ENCODE measurements at places on chromosomes 5 and 9.

- H3K4me1 ChIP-seq: peaks cover 13% of the 10 kb centered on the region
- peak overlapping the region; percentile 52 for H3K27ac ChIP-seq
- no peak for DNase-seq
- no peaks in the 10 kb centered on the region for H3K27me3 ChIP-seq
- H3K4me3 ChIP-seq: no peak overlapping the region
These were observed 21.9 kb downstream of the ZDHHC21 start for GRCh38 chr9:14671377-14671776.

- no peak for DNase-seq
- H3K36me3 ChIP-seq: no peaks in the 10 kb centered on the region
- H3K4me1 ChIP-seq: no peaks in the 10 kb centered on the region
- peaks cover 19% of the 10 kb centered on the region for H3K27me3 ChIP-seq
- H3K4me3 ChIP-seq: no peak overlapping the region
- H3K27ac ChIP-seq: no peak overlapping the region
These were observed 73.4 kb downstream of the FBXO38 start for GRCh38 chr5:148457183-148457620.

- no peak overlapping the region for H3K27ac ChIP-seq
- no peaks in the 10 kb centered on the region for H3K27me3 ChIP-seq
- DNase-seq: no peak
- peaks cover 7% of the 10 kb centered on the region for H3K36me3 ChIP-seq
- peaks cover 2% of the 10 kb centered on the region for H3K4me1 ChIP-seq
- no peak overlapping the region for H3K4me3 ChIP-seq
These were observed 7.8 kb upstream of the TPM2 start for GRCh38 chr9:35697486-35697885.

GRCh38 chr9:129990269-129991010 is 52.5 kb downstream of the FNBP1 start:
- DNase-seq: no peak
- H3K4me1 ChIP-seq: peaks cover 72% of the 10 kb centered on the region
- H3K27me3 ChIP-seq: no peaks in the 10 kb centered on the region
- H3K27ac ChIP-seq: peak overlapping the region; percentile 89

DNA sequence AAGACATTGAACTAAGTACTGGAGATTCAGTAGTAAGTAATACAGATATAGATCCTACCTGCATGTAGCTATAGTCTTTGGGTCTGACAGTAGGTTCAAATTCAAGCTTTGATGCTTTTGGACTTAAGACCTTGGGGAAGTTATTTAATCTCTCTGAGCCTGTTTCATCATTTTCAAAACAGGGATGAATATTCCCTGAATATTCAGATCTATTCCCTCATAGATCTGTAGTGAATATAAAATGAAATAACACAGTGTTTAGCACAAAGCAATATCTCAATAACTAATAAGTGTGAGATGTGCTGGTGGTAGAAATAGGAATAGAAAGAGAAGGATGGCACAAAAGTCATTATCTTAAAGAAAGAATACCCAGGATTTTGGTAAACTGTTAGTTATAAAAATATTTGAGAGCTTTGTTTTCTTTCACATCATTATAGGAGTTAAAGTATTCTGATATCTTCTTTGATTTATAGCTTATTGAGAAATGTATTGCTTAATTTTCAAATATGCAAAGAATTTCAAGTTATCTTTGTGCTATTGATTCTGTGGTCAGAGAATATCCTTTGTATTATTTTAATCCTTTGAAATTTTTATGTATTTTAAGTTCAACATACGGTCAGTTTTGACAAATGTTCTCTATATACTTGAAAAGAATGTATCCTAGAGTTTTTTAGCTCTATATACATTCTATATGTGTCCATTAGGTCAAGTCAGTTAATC is 11.4 kb upstream of the RANBP3L start:
- no peak overlapping the region for H3K4me3 ChIP-seq
- H3K27ac ChIP-seq: no peak overlapping the region
- H3K27me3 ChIP-seq: peaks cover 53% of the 10 kb centered on the region
- DNase-seq: no peak
- no peaks in the 10 kb centered on the region for H3K36me3 ChIP-seq

- no peak overlapping the region for H3K4me3 ChIP-seq
- no peak overlapping the region for H3K27ac ChIP-seq
- no peak for DNase-seq
- H3K27me3 ChIP-seq: no peaks in the 10 kb centered on the region
- no peaks in the 10 kb centered on the region for H3K36me3 ChIP-seq
- no peaks in the 10 kb centered on the region for H3K4me1 ChIP-seq
These were observed 92.8 kb upstream of the VCAN start for GRCh38 chr5:83378624-83379289.

DNA sequence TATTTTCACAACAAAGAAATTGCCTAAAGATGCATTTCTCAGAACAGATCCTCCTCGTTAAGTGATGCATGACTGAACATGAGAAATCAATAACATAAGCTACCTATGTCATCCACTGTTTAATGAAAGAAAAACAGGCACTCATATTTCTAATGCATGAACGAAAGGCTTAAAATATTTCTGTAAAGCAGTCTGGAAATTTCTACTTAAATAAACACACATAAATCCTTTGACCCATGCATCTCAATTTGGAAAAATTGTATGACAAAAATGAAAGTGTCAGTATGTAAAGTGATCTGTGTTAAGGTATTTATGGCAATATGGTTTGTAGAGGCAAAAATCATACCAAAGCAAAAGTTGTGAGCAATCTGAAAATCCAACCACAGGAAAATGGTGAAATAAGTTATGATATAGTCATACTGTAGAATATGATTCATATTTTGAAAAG is 399.2 kb upstream of the GRAMD2B start:
- DNase-seq: no peak
- no peak overlapping the region for H3K27ac ChIP-seq
- no peaks in the 10 kb centered on the region for H3K36me3 ChIP-seq
- H3K27me3 ChIP-seq: no peaks in the 10 kb centered on the region
- no peak overlapping the region for H3K4me3 ChIP-seq
- no peaks in the 10 kb centered on the region for H3K4me1 ChIP-seq

DNA sequence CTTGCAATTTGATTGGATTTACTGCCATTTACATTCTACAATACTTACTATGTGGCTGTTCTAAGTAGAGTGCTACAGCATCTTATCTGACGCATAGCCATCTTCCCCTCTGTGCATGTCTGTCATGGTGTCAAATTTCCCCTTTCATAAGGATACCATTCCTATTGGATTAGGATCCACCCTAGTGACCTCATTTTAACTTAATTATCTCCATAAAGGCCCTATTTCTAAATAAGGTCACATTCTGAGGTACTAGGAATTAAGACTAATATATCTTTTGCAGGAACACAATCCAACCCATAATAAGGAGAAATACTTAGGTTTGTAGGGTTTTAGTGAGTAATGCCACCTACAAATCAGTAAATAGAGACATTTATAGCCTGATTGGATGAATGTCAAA is 268.0 kb downstream of the ADAMTSL1 start:
- no peak overlapping the region for H3K4me3 ChIP-seq
- H3K36me3 ChIP-seq: no peaks in the 10 kb centered on the region
- DNase-seq: no peak
- no peaks in the 10 kb centered on the region for H3K4me1 ChIP-seq
- no peak overlapping the region for H3K27ac ChIP-seq

GRCh38 chr9:121500165-121500478 is 478 bp upstream of the GGTA1 start:
- no peak overlapping the region for H3K27ac ChIP-seq
- peak overlapping the region; percentile 14 for H3K4me3 ChIP-seq
- peaks cover 24% of the 10 kb centered on the region for H3K4me1 ChIP-seq
- peaks cover 72% of the 10 kb centered on the region for H3K27me3 ChIP-seq

GRCh38 chr5:108521011-108521700 is 139.3 kb upstream of the FBXL17 start:
- DNase-seq: no peak
- H3K27me3 ChIP-seq: peaks cover 14% of the 10 kb centered on the region
- no peaks in the 10 kb centered on the region for H3K4me1 ChIP-seq
- H3K27ac ChIP-seq: no peak overlapping the region
- H3K4me3 ChIP-seq: no peak overlapping the region
- no peaks in the 10 kb centered on the region for H3K36me3 ChIP-seq

DNA sequence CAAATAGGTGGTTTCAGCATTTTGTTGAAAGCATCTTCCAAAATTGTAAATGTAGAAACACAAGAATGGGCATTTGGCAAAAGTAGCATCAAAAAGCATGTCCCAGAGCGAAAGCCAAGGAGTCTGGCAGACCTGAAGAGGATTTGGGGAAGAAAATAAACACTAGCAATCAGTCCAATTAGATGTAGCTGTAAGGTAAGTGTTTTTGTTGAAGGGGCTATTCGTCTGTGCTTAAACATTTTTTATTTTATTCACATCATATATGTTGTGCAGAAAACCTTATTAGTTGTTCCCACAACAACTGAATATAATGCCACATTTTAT is 954.1 kb upstream of the COX7C start:
- no peaks in the 10 kb centered on the region for H3K36me3 ChIP-seq
- H3K4me3 ChIP-seq: no peak overlapping the region
- H3K27me3 ChIP-seq: no peaks in the 10 kb centered on the region
- DNase-seq: no peak
- H3K4me1 ChIP-seq: no peaks in the 10 kb centered on the region

DNA sequence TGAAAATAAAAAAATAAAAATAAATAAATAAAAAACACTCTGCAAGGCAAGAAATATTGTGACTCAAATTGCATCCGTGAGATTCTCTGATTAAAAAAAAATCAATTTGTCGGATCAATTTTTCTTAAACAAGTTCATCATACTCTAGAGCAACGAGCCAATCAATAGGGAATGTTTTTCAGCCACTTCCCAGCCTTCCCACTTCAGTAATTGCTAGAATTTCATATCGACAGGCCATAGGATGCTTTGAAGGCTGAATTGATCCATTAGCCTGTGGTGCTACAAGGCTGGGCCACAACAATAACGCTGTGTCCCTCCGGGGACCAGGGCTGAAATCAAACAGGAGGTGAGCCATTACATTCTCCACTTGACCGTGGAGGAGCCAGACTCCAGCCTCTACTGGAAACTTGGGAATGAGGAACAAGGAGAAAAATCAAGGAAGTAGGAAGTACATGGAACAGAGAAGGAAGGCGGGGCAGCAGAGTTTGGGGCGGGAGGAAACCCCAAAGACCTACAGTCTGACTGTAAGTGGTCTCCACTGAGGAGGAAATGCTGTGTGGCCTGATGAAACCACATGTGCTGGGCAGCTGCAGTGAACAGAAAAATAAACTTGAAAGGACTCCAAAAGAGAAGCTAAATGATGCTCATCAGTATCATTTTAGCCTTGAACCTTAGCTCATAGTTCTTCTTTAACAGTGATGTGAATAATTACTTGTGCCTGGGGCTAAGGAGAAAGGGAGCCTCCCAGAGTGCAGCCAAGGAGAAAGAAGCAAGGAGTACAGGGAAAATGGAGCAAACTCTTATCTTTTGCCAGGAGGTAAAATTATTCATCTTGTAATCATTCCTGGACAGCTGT is 308.6 kb downstream of the TLE1 start:
- H3K27ac ChIP-seq: no peak overlapping the region
- H3K36me3 ChIP-seq: no peaks in the 10 kb centered on the region
- no peak for DNase-seq
- no peak overlapping the region for H3K4me3 ChIP-seq

DNA sequence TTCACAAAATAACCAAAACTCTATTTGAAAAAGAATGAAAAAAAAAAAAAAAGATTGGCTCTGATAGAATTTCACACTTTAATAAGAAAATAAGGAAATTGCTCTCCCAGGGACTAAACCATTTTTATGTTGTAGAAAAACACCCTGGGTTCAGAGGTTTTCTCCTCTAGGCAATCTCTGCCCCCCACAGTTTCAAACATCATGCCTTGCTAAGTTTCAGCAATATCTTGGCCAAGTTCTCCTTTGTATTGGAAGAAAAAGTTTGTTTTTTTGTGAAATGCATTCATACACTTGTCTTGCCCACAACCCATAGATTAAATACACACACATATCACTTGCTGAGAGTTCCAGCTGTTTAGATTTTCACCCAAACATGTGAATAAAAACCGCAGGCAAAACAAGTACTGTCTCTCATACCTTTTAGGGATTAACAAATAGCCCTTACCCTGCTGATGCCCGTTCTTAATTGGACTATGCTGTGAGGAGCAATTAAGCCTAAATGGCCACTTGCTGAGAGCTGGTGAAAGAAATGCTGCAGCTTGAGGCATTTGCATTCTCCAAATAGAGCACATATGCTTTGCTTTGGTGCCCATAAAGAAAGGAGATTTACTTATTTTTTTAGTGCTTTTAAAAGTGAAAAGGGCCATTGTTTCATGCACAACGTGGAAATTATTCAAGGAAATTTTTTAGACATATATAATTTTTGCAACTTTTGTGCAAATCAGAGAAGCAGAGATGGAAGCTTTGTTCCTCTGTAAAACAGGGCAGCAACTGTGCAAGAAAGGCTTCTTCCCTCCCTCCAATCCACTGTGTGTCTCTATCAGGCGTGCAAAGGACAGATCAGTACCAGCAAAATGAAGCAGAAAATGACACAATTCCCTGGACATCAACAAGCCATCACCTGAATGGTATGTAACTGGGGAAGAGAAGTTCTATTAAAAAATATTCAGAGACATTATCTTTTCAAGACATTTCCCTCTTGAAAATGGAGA is 262.4 kb upstream of the KIF2A start:
- H3K4me1 ChIP-seq: no peaks in the 10 kb centered on the region
- H3K27ac ChIP-seq: no peak overlapping the region
- DNase-seq: no peak
- H3K36me3 ChIP-seq: no peaks in the 10 kb centered on the region

GRCh38 chr5:160036884-160037283 is 27.9 kb downstream of the TTC1 start:
- no peak overlapping the region for H3K27ac ChIP-seq
- no peak for DNase-seq
- peaks cover 32% of the 10 kb centered on the region for H3K36me3 ChIP-seq
- no peak overlapping the region for H3K4me3 ChIP-seq
- H3K4me1 ChIP-seq: peaks cover 14% of the 10 kb centered on the region

GRCh38 chr9:21966140-21966851 is 27.9 kb downstream of the CDKN2A start:
- H3K4me3 ChIP-seq: no peak overlapping the region
- DNase-seq: no peak
- peaks cover 32% of the 10 kb centered on the region for H3K4me1 ChIP-seq
- no peak overlapping the region for H3K27ac ChIP-seq
- H3K27me3 ChIP-seq: peaks cover 95% of the 10 kb centered on the region

- no peaks in the 10 kb centered on the region for H3K4me1 ChIP-seq
- H3K36me3 ChIP-seq: no peaks in the 10 kb centered on the region
- no peak overlapping the region for H3K4me3 ChIP-seq
- no peak overlapping the region for H3K27ac ChIP-seq
These were observed 23.4 kb upstream of the GABRP start for GRCh38 chr5:170760113-170760512.
